ENCODE measurements at places on chromosomes 2 and 18. TPM values are rescaled to one million over a fixed set of nuclear protein-coding genes. Genes with fewer than 3 reads are reported as not detected.

DNA sequence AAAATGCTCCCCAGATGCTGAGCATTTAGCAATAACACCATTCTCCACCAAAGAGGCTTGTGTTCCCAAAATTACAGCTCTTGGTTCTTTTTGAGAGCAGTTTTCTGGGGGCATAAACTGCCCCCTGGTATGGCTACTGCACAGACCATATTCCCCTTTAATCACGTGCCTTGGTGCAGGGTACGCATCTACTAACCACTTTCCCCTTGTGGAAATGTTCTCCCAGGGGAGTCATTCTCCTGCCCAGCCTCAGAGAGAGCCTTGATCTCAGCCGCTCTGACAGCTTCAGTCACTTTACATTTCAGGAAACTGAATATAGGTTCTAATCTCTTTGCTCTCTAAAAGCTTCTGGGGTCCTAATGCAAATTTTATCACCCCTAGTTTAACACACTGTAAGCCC is 44.7 kb upstream of the EML6 start:
- DNase-seq, result no peak

DNA sequence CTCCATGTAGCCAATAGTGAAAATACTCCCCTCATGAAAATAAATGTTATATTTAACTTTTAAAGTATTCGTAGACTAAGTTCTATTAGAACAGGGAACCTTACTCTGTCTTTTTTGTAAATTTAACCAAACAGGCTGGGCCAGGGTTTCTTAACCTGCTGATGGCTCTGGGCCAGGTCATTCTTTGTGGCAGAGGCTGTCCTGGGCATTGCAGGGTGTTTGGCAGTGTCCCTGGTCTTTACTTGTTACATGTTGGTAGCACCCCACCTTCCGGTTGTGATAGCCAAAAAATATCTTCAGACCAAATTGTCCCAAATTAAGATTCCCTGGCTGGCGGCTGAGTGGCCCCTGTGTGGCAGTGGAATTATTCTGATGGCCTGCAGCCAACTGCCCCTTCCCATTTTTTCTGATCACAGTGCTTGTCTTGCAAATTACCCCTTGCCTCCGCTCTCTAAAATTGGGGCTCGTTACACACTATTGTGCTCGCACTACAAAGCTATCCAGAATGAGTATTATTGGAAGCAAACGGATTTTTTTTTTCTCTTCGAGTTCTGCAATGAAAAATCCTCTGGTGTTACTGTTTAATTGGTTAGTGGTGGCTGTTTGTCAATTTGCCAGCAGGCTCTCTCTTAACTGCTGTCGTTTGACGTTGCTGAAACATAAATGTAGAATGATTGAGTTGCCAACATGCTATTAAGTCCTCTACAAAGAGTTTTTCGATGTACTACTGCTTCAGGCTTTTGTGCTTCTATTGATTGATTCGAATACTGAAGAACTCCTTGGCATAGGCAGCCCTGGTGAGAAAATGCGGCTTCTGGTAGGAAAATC is 216.9 kb downstream of the SH3RF3 start:
- DNase-seq, result peak; percentile 27

TNFRSF11A gene
- total RNA-seq, result 6.5 TPM

DNA sequence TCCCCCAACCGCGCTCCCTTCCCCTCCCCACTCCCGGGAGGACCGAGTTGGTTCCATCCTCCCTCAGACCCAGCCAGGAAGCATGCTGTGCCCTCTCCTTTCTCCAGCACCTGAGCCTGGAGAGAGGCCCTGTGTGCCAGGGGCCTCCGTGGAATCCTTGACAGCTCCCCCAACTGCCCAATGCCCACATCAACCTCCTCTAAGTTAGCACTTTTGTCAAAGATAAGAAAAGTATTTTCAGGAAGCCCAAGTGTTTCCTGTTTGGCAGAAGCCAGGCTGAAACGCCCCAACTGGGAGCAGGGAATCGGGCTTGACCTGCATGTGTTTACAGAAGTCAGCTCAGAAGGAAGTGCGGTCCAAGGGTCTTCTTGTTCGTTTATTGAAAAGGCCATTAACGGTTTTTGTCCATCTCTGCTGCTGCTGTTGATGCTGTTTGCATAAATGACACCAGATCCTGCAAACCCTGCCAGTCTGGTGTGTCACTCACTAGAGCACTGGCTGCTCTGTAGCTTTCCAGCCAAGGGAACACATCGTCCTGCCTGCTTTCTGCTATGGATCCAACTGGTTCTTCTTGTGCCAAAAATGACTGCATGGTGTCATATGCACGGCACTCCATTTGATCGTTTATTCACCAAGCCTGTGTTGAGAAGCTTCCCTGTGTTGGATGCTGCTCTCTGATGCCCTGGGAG is 35.4 kb upstream of the COL6A3 start:
- no peak for DNase-seq

- DNase-seq, result no peak
Observed at GRCh38 chr2:126659562-126660467, 3.9 kb downstream of the GYPC start.

IL1F10 gene
- total RNA-seq, result not detected

DNA sequence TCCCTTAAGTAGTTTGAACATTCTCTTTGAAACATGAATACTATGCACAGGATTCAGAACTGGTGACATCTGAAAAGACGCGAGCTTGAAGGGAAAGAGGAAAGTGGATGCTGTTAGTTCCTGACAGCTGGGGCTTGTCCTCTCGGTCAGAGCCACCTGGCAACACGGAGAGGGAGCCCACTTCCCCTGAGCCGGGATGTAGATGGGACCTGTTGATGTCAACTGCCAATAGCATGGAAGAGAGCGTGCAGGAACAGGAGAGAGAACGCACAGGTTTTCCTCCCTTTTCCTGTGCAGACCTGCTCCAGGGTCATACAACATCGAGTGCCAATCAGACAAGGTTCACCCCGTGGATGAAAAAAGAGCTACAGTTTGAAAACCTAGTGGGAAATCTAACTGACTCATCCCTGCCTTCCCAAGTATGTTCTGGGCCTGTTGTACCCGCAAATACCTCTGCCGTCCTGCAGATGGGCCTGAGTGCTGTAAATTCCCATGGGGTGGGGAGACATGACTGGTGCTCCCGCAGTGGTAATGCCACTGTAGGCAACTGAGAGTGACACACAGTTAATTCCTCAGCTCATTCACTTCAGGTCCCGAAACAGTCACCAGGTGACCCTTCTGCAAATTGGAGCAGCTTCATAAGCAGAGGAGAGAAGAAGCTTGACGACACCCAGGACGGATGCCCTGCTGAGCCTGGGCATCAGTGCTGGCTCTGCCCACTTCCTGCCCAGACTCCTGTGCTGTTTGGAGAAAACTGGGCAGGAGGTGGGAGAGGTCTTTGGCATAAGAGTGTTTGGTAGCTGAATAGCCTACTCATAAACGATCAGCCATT is 13.9 kb upstream of the MBP start:
- DNase-seq, result no peak

EVX2 gene
- not detected for total RNA-seq
